Suprapubic skin (tissue), 4 donors: ENCODE measurements at places on chromosomes 5 and 9. TPM values are rescaled to one million over a fixed set of nuclear protein-coding genes. Genes with fewer than 3 reads are reported as not detected.

PCDHA12 gene
- total RNA-seq, result 0.36 TPM

GRCh38 chr5:42886635-42887034 lies 74.9 kb upstream of the SELENOP start:
- no peak for DNase-seq

ADRA1B gene
- not detected for total RNA-seq

NKD2 gene
- 11.7 TPM for total RNA-seq

- DNase-seq, result no peak
These were observed 450.4 kb upstream of the CTNND2 start for GRCh38 chr5:12354686-12355085.

GRCh38 chr9:123072407-123072995 lies 39.0 kb downstream of the GPR21 start:
- DNase-seq, result no peak

GRCh38 chr5:96880444-96881164 lies 4.3 kb downstream of the ERAP2 start:
- no peak for DNase-seq

- no peak for DNase-seq
These were observed 75.7 kb downstream of the GCNT4 start for GRCh38 chr5:74976651-74977050.

ZDHHC11 gene
- total RNA-seq, result 7.5 TPM

KCNMB1 gene
- 1.6 TPM for total RNA-seq

TOR4A gene
- 3.5 TPM for total RNA-seq

DNA sequence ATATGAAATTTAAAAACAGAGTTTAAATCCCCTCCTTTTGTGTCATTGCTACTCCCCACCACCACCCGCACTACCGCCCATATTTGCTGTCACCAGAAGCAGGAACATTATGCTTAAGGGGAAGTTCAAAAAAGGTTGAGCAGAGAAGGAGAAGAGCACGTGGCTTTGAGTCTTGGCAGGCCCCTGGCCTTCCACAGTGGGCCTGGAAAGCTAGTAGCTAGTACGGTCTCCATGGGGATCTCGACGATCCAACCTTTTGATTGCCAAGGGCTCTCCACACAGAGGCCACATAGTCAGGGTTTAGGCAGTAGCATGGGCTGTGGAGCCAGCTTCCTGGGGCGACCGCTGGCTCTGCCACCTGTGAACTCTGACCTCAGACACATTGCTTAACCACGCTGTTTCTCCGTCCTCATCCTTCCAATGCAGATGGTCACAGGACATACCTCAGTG lies 90.1 kb downstream of the GOLPH3 start:
- no peak for DNase-seq

DNA sequence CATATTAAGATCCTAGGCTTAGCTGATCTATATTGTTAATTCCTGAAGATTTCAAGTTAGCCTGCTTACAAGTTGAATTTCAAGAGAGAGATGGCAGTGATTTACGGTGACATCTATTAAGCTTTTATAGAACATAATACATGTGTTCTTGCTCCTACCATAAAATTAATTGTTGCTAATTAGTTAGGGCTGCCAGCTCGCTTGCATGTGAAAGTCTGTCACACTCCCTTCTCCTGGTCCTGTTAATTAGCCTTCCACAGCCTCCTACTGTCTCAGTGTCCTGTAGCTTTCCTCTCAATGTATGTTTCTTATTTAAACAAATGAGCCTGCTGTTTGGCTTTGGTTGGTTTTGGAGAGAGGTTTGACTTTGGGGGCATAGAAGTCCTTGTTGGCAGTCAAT lies 247.2 kb downstream of the NTRK2 start:
- DNase-seq, result no peak

DNA sequence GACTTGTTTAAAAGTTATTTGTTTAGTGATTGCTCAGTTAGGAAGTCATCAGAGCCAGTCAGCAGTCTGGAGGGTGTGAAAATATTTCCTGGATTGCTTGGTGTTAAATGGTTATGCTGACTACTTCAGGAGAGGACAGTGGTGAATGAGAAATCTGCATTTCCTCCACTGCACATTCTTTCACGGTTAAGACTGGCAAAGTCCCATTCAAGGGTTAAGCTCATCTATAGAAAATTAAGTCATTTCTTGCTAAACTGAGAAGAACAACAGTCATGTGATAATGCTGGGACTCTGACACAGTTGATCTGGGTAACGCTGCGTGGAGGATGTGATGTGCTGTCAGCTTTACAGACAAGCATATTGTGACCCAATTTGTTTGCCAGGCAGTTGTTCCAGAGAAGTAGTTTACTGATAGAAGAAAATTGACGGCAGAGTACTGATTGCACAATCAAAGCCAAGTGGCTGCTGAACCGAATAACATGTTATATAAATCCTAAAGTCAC lies 80.4 kb downstream of the GRAMD2B start:
- DNase-seq, result no peak

ANKS6 gene
- total RNA-seq, result 37.8 TPM

ROR2 gene
- total RNA-seq, result 4.0 TPM

SPATA31C1 gene
- not detected for total RNA-seq

GRCh38 chr5:87081016-87081415 lies 186.7 kb upstream of the RASA1 start:
- no peak for DNase-seq

DNA sequence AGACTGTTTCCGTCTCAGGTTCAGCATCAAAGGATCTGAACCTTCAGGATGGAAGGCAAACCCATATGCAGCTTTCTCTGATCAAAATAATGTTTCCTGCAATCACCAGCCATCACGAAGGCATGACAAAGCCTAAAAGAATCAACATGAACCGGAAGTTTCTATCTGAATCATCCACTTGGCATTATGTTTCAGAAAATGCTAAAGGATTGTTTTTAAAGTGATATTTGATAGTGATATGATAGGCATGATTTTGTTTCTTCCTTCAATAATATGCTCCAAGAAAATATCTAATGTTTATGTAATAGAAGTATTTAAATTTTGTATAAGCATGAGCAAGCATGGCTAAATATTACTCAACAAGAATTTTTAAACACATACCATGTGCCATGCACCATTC lies 219.6 kb downstream of the PLK2 start:
- no peak for DNase-seq

SHC3 gene
- total RNA-seq, result 1.7 TPM

SPAAR gene
- 0.49 TPM for total RNA-seq

RNF208 gene
- 2.8 TPM for total RNA-seq

- DNase-seq, result no peak
These were observed 5.5 kb downstream of the CDK5RAP2 start for GRCh38 chr9:120574473-120574872.

USP20 gene
- total RNA-seq, result 51.4 TPM
